Stimulated activated CD4-positive, alpha-beta T cell treated with anti-CD3 and anti-CD28 coated beads, Interleukin-1b, Interleukin-23, amount 100 ng/mL, for 1 hour (primary cell): ENCODE measurements at places on chromosomes 3 and 15.

DNA sequence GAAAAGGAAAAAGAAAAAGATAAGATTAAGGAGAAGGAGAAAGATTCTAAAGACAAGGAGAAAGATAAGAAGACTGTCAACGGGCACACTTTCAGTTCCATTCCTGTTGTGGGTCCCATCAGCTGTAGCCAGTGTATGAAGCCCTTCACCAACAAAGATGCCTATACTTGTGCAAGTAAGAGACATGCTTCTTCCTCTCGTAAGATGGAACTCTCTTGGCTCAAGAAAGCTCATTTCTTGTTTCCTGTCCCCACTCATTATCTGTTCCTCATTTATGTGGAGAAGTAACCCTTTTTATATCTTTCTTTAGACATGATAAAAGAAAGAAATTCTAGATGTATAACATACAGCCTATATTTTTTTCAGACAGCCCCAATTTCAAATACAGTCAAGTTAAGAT is 101.4 kb downstream of the KLHL25 start:
- no peak for DNase-seq

GRCh38 chr15:74444106-74445062 is 10.6 kb upstream of the SEMA7A start:
- no peak for DNase-seq

GRCh38 chr3:139937674-139938279 is 2.8 kb downstream of the CLSTN2 start:
- no peak for DNase-seq

DNA sequence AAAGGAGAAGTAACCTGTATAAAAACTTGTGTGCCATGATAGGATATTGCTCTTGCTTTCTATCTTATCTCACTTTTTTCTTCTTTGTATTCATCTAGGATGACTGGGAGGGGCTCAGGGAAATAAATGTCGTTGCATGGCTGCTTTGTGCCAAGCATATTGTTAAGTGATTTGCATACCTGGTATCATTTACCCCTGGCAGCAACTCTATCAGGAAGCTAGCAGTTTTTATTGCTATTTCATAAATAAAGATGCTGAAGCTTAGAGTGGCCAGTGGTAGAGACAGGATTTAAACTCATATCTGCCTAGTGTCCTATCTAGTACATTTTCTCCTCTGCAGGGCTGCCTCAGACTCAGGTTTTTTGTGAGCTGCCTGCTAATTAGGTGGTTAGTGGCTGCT is 253.3 kb downstream of the PTPRG start:
- no peak for DNase-seq

DNA sequence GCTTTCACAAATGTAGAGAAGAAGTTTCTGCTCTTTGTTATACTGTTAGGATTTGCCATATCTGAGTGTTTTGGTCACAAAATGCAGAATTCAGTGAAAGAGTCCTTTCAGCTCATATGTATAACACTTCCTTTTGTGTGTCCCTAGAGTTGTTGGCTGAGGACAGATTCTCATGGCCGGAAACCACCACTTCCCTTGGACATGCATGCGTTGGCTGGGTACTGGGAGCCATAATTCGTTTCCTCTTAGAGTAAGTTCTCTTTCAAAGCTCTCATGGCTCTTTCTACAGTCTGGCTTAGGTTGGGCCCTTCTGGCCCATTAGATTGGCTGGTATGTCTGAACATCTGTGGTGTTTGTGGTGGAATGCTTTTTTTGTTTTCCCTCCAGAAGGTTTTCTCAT is 298.5 kb downstream of the DIPK2A start:
- DNase-seq = no peak

DNA sequence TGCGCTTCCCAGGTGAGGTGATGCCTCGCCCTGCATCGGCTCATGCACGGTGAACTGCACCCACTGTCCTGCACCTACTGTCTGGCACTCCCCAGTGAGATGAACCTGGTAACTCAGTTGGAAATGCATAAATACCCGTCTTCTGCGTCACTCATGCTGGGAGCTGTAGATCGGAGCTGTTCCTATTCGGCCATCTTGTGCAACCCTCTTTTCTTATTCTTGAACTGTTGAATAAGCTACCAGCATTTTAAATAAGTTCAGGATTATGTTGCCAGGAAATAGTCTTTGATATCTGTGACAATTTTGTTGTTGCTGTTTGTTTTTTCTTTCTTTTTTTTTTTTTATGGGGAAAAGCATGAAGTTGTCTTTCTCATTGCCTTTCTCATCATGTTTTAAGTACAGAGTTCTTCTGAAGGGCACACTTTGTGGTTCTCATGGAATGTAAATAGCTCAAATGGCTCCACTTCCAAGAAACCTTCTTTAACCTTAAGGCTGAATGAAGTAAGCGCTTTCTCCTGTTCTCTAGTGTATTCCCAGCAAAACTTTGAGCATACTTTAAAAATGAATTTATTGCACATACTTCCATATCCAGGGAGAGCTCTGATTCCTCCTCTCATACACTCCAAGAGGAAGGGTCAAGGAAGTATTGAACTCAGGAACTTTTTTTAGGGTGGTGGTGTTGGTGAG is 468.0 kb upstream of the TBL1XR1 start:
- DNase-seq = no peak

GRCh38 chr3:130971208-130971607 is 55.4 kb downstream of the ASTE1 start:
- DNase-seq = no peak

DNA sequence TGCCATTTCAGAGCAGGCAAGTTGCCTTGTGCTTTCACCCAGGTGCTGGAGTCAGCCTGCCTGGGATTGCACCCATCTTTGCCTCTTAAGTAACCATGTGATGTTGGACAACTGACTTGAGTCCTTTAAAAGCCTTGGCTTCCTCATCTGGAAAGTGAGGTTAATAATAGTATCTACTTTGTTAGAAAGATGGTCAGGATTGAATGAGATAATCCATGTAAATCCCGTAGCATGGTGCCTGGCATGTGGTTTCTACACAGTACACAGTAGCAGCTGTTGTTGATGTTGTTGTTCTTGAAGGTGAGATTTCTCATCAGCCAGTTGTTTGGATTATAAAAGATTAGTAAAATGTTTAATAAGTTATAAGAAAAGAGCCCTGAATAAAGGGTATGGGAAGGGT is 48.8 kb downstream of the PSMD6 start:
- no peak for DNase-seq

DNA sequence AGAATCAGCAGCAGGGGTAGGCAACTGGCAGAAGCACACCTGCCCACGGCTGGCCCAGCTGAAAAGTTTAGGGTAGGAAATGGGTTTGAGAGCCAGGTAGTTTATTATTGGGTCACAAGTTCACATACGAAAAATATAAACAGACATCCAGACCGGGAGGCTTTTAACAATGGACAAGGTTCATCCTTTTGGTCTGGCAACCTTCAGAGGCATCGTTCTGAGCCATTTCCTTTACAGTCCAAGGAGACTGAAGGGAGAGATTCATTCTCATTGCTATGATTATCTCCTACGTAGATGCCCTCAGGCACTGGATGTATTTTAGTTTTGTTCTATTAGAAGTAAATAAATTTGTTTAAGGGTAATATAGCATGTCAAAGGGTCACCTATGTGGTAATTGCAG is 248.0 kb upstream of the THBS1 start:
- DNase-seq = no peak

DNA sequence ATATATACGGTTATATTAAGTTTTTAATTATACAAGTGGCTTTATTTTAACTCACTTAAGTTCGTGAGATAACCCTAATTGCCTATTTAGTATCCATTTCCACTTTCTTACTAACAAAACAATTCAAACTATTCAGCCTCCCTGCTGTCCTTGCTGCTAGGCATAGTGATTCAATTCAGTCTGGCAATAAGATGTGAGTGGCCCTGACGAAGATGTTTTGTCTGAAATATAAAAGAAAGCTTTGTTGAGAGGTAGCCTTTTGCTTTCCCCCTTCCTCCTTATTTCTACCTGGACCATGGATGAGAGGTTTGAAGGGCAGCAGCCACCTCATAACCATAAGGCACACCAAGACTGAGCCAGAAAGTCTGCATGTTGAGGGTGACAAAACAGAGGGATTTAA is 89.3 kb upstream of the TRIM42 start:
- DNase-seq = no peak

DNA sequence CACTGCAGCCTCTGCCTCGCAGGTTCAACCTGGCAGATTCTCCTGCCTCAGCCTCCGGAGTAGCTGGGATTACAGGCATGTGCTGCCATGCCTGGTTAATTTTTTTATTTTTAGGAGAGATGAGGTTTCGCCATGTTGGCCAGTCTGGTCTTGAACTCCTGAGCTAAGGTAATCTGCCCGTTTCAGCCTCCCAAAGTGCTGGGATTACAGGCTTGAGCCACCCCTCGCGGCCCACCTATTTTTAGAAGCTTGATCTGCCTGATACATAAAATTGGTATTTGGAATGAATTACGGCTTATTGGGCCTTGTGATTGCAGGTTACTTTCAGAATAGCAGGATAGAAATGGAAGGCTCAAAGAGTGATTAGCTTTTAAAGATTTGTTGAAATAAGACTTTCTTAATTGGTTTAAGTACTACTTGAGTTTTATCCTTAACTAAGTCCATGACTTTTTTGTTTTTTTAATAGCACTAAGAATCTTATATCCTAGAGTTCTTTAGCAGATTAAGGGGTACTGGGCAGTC is 25.0 kb downstream of the GMPS start:
- DNase-seq = no peak

GRCh38 chr3:172365028-172365567 is 83.2 kb downstream of the GHSR start:
- no peak for DNase-seq

- DNase-seq = no peak
Observed at GRCh38 chr3:42503957-42504333, 1.5 kb downstream of the VIPR1 start.

GRCh38 chr3:50028346-50028745 is 60.4 kb upstream of the RBM5 start:
- no peak for DNase-seq

DNA sequence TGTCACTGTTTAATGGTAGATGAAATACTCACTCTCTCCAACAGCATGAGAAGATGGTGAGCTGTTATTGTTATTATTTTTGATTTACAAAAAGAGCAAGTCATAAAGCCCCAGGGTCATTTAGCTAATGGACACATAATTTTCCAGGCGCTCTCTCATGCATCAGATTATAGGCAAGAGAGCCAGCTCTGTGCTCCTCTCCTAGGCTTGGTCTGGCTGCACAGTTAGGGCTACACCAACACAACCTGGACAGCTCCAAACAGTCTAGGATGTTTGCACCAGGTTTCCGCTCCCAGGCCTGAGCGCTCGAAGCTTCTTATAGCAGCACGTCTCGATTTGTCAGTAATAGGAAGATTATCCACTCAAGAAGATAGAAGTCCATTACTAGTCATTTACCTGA is 123.7 kb downstream of the FAM43A start:
- DNase-seq = no peak

DNA sequence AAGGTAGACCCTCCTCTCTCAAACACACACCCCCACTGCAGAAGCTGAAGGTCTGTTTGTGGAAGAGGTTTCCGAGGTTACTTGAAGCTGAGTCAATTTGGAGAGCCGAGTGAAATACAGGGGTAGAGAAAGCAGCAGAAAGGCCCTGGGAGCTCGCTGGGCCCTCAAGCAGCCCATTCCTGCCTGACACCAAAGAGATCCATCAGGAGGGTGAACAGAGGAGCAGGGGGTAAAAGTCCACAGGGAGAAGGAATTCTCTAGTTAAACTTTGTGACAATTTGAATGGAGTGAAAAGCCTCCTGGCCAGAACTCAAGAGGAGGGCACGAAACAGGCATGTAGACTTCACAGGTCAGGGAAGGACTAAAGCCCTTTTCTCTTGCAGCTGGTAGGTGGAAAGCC is 13.6 kb upstream of the SLC27A2 start:
- DNase-seq = no peak

GRCh38 chr3:42710323-42711021 is 7.9 kb upstream of the HHATL start:
- DNase-seq = no peak

DNA sequence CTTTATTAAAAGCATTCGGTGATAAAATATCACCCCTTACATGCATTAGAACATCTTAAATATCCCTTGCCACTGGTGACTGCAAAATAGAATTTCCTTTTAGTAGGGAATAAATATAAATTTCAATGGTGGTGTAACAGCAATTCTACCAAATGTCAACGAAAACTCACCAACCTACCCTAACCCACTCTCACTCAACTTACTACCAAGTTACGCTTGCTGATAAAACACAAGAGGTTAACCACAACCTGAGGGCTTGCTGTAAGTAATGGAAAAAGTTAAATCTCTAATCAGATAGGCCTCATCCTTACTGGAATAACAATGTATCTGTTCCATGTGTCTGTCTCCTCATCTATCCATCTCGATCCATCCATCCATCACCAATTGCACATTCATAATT is 274.7 kb downstream of the FOXP1 start:
- DNase-seq = no peak

- DNase-seq = no peak
Observed at GRCh38 chr3:115380883-115381572, 233.9 kb upstream of the ZBTB20 start.

GRCh38 chr3:170610321-170610884 is 24.5 kb upstream of the SLC7A14 start:
- no peak for DNase-seq

DNA sequence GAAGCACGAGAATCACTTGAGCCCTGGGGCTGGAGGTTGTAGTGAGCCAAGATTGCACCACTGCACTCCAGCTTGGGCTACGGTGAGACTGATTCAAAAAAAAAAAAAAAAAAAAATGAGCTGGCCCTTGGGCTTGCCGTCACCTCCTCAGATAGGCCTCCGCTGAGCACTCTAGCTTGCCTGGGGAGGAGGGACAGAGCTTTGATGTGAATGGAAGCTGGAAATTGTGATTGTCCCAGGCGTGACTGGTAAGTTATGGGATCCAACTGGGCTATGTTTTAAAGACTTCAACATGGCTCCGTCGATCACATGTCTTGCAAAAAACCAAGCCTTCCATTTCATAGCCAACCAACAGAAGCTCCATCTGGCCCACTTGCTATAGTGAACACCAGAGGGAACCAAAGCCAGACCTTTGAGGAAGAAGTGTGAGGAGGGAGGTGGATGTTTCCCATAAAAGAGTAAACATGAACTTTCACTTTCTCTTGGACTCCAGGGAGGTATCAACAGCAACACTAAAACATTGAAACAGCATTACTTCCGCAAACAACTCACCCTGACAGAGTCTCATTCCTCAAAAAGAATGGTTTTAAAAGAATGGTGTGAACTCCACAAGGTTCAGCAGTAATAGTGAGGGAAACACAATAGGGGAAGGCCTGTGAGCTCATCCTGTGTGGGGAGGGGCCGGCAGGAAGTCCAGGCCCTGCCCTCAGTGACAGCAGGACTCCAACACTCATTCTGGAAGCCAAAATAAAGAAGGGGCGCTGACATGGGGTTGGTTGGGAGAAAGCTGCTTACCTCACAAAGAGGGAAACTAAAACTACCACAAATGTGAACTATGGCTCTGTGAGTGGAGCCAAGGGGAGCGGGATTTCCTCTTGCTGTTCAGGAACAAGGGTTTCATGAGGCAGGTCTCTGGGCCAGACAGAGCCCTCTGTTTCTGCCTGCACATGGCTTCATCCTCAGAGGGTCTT is 59.2 kb upstream of the IL12A start:
- no peak for DNase-seq

GRCh38 chr3:188106454-188106853 is 47.5 kb upstream of the LPP start:
- DNase-seq = no peak

GRCh38 chr3:28853830-28854229 is 427.0 kb upstream of the RBMS3 start:
- no peak for DNase-seq

- no peak for DNase-seq
Observed at GRCh38 chr15:101718896-101719295, 5.4 kb downstream of the TARS3 start.
